Motor neuron (in vitro differentiated cells): ENCODE measurements at places on chromosomes 11 and 22.

DNA sequence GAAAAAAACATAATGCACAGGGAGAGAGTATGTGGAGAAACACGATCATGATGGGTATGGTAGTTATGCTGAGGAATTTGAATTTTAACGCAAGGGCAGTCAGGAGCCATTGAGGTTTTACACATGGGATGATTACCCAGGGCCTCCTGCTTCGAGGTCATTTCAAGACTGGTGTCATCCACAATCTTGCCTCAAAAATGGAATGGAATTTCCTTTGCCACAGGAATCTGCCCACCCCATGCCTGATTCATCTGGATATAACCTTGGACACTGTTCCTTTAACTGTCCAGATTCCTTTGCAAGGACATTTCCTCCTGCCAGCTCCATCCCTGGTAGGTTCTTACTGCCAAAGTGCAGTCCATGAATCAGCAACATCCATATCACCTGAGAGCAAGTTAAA, 655.9 kb upstream of the TENM4 start:
- peak; percentile 17 for ATAC-seq

GRCh38 chr22:20561882-20562281, 54.5 kb downstream of the MED15 start:
- ATAC-seq = no peak

GRCh38 chr11:44775985-44776446, 49.3 kb downstream of the TSPAN18 start:
- no peak for ATAC-seq

GRCh38 chr11:15197696-15198095, 83.0 kb downstream of the INSC start:
- no peak for ATAC-seq

- ATAC-seq = no peak
Observed at GRCh38 chr22:43591380-43591779, 179.6 kb downstream of the MPPED1 start.

GRCh38 chr11:12381875-12382274, 4.5 kb downstream of the PARVA start:
- ATAC-seq = no peak

DNA sequence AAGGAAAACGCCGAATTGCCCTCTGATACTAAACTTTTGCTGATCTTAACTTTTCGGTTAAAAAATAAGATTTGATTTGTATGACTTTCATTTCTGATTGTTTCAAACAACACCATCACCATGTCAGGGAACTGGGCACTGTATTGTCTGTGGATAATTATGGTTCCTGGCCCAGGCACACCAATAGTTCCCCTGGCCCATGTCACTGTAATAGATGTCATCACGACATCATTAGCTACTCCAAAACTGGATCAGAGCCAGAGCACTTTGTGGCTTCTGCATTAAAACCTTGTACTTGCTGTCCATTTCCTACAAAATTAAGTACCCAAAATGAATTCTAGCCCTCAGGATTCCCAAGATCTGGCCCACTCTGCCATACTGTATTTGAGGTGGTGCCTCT, 119.5 kb upstream of the NARS2 start:
- ATAC-seq = no peak

DNA sequence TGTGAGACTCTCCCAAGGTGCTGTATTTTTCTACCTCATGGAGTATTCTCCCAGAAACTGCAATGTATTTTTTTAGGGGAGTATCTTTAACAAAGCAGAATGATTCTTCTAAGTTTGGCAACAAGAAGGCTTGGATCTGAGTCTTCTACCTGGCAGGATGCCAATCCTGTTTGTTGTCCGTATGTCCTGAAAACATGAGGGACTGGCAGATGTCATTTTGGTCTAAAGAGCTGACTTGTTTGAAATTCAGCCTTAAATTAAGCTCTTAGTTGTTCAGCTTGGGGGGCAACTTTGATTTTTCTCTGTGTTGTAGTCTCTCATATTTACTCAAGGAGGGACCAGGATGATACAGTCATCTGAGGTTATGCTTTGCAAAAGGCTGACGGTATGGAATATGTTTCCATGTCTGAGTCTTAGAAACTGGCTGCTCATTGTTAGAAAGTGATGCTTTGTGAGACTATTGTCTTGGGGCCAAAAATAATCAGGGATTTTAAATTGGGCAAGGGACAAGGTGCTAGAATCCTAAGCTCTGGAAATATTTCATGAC, 9.3 kb downstream of the MRPL16 start:
- no peak for ATAC-seq

DNA sequence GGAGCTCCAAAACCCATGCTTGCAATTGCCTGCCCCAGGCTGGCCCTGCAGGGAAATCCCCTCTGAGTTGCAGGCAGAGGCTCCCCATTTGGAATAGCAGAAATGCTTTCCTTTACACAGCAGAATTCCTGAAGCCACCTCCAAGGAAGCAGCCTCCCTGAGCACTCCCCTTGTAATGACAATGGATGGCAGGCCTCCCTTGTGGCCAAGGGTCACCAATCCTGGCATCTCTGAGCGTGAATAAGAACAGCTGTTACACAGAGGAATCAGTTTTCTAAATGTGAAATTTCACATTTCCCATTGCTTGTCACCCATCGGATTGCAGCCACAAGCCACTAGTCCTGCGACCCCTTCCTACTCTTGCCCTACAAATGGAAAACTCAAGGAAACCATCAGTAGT, 107.6 kb downstream of the GALNT18 start:
- ATAC-seq = no peak

GRCh38 chr11:64670975-64671374, 52.0 kb downstream of the NRXN2 start:
- no peak for ATAC-seq

- no peak for ATAC-seq
Observed at GRCh38 chr22:47836957-47837356, 1074.5 kb downstream of the TBC1D22A start.

DNA sequence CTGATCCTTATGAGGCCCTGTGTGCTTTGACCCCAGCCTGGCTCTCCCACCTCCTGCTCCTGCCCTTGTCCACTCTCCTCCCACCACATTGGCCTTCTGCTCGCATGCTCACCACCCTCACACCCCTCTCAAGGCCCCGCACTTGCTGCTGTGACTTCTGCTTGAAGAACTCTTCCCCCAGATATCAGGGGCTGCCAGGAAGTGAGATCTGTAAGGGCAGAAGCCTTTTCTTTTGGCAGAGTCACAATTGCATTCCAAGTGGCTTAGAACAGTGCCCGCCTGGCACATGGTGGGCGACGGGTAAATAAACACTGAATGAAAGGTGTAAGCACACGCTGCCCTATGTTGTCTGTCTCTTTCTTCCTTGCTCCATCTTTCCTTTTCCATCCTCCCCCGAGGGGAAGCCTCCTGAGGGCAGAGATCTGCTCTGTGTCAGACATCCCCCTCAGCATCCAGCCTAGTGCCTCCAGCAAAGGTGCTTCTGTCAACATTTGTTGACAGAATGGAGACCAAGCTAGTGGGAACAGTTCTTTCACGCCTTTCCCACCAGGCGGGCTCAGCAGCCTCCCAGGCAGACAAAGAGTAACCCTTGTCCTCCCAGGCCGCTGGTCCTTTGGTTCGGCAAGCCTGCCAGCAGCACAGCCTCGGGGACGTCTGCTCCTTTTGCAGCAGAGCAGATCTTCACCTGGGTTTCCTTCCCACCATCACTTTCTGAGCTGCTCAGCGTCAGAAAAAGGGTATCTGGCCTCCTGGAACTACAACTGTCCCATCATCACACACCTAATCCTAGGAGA, 10.0 kb upstream of the PEX26 start:
- ATAC-seq = no peak

DNA sequence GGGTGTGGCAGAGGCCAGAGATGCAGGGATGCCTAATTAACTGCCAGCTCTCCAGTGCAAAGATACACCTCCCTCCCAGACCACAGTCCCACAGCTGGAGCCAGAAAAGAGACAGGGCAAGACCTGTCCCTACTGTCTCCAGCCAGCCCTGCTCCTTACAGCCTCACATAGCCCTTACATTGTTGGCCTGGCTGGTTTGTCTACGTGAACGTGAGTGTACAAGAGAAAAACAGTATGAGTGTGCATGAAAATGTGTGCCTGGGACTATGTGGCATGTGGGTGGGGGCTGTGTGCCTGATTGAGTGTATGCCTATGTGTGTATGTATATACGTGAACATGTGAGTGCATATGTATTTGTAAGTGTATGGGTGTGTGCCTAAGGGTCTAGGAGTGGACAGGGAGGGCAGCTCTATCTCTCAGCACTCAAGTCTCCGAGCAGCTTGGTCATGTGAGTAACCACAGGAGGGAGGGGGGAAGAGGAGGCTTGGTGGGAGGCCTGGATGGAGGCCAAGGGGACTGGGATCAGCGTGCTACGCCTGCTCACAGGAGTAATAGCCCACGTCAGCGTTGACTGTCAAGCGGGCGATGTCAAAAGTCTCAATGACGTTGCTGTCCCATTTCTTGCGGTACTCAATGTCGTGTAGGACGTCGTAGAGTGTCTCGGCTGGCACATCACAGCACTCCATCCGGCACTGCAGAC, 6.6 kb upstream of the ARAP1 start:
- ATAC-seq = peak; percentile 87

- ATAC-seq = no peak
Observed at GRCh38 chr11:2651054-2651617, 48.7 kb downstream of the KCNQ1OT1 start.

- no peak for ATAC-seq
Observed at GRCh38 chr11:124829986-124830385, 29.8 kb upstream of the MSANTD2 start.

GRCh38 chr11:114705280-114706024, 27.1 kb downstream of the NXPE2 start:
- ATAC-seq = no peak
